Mesenteric fat pad (tissue), 1 donor: ENCODE measurements at places on chromosomes 3 and 15.

- no peak for DNase-seq
These were observed 15.5 kb downstream of the PAQR9 start for GRCh38 chr3:142947799-142948575.

GRCh38 chr3:188531210-188531609 is 377.3 kb downstream of the LPP start:
- no peak for DNase-seq

DNA sequence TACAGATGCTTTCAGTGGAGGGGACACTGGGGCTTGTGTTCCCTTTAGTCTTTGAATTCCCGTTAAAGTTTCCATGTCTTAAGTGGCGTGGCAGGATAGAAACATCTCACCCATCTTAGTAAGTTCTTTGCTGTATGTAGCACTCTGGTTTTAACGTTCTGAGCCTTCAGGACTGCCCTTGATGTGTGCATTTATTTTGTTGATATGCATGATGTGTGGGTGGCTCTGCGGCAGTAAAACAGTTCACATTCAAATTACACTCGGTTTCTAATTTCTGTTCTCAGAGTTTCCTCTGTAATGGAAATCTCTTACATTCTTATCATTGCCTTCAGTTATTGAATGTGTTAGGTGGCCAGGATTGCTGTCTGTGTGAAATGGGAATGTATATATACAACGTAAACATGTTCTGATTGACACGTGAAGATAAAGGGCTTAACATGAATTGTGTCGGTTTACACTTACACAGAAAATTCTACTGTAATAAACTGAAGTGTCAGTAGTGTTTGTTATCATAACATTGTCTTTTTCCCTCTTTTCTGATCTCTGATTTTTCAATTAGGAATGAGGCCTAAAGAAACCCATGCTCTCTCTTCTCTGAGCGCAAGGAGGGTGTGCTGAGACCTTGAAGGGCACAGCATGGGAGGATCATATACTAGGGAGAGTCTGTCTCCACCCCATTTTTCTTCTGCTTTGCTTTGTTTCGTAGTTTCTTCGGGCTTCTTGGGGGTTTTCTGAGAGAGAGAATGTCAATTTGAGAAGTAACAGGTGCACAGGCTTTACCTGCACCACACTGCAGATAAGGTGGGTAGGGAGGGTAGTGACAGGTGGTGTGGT is 51.5 kb downstream of the IGF1R start:
- DNase-seq, result no peak

DNA sequence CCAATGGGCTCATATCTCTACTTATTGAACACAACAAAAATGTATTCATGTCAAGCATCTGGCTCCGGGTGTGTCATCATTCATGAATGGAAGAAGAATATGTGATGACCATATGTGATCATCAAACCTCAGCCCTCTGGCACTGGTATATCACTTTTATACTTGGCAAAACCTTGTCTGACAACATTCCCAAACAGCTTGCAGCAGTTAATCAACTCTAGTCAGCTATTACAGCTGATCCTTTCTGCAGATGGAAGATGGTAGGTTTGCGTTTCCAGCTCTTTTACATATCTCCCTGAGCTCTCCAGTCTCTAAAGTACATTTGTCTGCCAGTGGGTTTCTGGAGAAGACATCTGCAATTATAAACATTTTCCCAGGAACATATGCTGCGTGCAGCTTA is 6.6 kb downstream of the PLSCR5 start:
- DNase-seq, result no peak

GRCh38 chr15:62165104-62165792 is at the start of gene C2CD4B:
C2CD4B (minus strand) TSS chr15:62165285; CDS start chr15:62164984, 301 bp downstream.
- DNase-seq, result peak; percentile 92

- peak; percentile 49 for DNase-seq
These were observed 1.3 kb upstream of the PRKAR2A start for GRCh38 chr3:48848816-48849515.

DNA sequence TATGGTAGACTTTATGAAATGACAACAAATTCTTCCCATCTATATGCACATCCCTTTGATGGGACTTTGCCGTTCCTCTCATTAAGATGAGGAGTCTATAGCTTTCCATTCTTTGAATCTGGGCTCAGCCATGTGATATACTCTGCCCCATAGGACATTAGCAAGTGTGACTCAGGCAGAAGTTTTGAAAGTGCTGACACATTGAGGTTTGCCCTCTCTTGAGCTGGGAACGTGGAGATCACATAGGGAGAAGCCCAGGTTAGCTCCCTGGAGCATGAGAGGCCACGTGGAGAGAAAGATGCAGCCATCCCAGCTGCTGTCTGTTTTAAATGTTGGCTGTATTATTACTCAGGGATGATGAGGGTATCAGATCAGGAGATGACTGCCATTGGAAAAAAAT is 67.7 kb upstream of the OXTR start:
- DNase-seq, result no peak

DNA sequence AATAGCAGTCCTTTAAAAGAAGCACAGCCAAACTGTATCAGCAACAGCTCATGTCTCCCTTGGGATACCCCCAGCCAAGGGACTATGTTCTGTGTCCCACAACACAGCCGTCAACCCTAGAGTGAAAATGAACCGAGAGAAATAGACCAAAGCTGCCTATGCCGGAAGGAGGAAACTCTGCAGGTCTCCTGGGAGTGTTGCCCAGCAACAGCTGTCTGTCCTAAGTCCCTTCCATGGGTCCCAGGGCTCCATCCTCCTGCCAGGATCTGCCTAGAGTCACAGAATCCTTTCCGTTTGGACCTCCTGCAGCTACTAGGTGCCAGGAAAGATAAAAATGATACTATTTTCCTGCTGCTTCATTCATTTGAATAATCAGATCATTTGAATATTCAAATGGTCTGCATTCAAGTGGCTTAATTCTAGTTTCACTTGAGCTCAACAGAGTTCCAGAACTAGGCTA is 53.1 kb downstream of the TRANK1 start:
- DNase-seq, result no peak

- no peak for DNase-seq
These were observed 70.2 kb upstream of the WNT7A start for GRCh38 chr3:13950042-13950441.

DNA sequence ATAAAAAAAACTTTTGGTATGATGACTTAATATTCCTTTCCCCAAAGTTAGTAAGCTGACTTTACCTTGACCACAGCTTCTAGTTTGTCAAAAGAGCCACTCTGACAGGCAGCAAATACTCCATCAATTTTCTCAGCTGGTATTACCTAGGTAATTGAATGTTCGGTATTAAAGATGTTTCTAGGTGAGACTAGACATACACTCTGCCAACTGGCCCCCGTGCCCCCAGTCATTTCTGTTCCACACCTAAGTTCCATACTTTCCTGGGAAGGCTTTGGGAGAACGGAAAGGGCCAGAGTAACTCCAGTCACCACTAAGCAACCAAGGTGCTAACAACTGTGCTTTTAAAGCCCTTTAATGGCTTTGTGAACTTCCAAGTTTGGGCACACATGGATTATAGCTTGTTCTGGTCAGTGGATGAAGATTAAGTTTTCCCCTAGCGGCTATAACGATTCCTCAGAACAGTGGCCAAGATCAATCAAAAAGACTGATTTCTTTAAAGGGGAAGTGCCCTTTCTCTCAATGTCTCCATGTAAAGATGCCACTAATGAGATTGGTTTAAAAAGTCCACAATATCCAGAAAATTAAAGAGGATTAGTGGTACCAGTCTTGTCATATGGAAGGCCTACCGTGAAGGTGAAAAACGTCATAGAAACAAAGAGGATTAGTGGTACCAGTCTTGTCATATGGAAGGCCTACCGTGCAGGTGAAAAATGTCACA is 7.0 kb downstream of the EIF4A2 start:
- no peak for DNase-seq

DNA sequence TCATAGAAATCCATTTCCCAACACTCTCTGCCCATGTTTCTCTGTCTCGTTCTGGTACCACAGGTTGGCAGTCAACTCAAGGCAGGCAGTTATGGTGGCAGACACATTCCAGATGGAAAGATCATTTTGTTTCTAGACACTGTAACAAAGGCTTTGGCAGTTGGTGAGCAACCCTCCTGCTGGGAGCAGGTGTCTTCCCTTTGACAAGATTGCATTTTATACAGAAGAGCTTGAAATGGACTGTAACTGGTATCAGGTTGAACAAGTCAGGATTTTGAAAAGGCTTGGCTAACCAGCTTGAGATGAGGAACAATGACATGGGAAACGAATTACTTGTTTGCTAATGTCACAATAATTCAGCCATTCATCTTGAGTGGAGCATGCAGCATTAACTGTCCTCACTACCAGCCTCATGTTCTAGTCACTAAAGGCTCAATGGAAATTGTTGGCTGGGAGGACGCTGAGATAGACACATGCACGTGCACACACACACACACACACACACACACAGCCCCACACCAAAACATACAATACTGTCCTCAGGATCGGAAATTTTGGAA is 170.0 kb downstream of the SEMA6D start:
- no peak for DNase-seq

GRCh38 chr15:82647045-82647834 is at the start of gene CPEB1:
CPEB1 (minus strand) TSS chr15:82647363; CDS start chr15:82628459, 18,904 bp downstream.
- no peak for DNase-seq

DNA sequence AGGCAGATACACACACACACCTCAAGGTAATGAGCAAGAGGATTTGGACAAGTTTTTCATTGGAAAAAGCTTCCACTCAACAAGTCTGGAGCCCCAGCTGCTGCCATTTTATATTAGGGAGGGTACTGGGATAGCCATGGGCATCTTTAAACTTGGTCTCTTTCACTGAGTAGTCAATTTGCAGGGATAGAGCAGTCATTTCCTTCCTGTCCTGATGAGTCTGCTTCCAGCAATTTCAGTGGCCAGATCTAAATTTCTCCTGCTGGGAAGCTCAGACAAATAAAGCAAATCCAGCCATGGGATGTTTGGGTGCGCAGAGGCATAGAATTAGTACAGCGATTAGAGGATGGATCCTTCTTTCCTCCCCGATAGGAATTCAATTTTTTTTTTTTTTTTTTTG is 874 bp upstream of the ERC2 start:
- DNase-seq, result no peak

DNA sequence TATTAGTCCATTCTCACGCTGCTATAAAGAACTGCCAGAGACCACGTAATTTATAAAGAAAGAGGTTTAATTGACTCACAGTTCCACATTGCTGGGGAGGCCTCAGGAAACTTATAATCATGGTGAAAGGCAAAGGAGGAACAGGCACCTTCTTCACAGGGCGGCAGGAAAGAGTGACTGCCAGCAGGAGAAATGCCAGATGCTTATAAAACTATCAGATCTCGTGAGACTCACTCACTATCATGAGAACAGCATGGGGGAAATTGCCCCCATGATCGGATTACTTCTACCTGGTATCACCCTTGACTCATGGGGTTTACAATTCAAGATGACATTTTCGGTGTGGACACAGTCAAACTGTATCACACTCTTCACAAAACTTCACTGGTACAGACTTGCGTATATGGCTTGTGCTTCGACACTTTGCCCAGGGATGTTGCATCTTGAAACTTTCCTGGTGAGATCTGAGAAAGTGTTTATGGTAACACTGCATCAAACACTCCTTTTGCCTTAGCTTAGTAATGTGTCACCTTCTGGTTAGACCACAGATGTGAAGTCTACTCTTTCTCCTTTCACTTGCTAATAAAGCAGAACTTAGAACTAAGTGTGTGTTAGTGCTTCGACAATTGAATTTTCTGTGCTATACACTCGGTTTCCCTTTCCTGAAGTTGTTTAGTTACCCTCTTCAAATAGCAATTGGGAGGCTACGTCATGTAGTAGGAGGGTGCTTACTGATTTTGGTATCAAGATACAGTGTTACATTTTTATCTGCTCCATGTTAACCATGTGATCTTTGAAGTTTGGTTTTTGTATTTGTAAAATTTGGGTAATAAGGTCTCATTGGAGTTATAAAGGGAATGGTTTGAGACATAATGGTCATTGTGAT is 185.7 kb downstream of the LPP start:
- DNase-seq, result no peak
